ENCODE measurements at places on chromosomes 12 and 14.
A peak's percentile ranks its signal among the peaks of the same experiment; 100 is the strongest.

GRCh38 chr14:69432364-69432763 lies 33.9 kb downstream of the SLC39A9 start:
- no peak for DNase-seq

DNA sequence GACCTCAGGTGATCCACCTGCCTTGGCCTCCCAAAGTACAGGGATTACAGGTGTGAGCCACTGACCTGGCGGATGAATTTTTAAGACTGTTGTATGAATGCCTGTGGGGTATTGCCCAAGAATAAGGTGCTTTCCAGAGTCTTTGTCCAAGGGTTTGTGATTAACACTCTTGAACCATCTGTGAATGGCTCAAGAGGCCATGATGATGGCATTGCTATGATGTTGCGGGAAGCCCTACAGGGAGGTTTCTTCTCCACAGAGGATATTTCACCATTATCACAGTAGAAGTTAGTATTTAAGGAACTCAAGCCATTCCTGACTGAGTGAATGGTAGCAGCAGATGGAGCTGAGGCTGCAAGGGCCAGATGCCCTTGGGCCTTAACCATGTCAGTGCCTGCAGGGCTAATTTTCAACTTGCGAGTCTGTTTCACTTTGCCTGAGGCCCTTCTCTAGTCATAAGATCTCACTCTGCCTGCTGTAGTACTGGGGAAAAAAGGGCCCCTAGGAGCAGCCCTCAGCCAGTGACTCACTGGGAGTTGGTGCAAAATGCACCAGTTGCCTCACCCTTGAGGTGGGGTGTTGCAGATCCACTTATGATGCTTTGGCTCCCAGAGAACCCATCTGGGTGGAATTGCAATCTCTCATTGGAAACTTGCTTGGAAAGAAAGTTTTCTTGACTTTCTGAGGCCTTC lies 108.6 kb upstream of the FLRT2 start:
- DNase-seq: no peak

GRCh38 chr12:105899589-105899988 lies 239.2 kb downstream of the NUAK1 start:
- DNase-seq: no peak

DNA sequence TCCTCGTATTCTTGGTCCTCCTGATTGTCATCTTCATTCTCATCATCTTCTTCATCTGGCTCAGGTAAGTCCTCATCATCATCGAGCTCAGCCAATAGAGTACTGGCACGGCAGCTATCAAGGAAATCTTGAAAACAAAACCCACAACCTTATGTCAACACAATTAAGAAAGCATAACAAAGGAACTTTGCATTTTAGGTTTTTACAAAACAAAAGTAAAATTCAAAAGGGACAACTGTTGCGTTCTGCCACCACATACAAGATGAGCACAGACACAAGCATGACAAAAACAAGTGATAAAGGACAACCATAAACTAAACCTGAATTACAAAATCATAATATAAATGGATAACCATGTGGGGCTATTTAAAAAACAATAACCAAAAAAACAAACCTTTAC lies 84.7 kb downstream of the HECTD1 start:
- no peak for DNase-seq

DNA sequence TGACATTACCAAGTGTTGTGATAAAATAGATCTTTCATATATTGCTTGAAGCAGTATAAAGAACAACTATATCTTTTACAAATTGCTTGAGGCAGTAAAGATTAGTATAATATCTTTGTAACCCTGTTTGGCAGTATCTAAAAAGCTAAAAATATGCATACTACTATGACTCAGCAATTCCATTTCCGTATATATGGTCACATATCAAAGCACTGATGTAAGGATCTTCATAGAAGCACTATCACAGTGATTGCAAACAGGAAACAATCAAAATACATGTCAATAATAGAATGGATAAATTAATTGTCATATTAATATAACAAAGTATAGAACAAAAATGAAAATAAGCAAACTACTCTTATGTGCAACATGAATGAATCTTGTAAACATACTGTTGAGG lies 158.4 kb upstream of the IGF1 start:
- DNase-seq: no peak

GRCh38 chr12:23618718-23619117 lies 330.8 kb downstream of the SOX5 start:
- DNase-seq: no peak

- peak; percentile 16 for DNase-seq
Measured at GRCh38 chr14:68285421-68286179, 466.0 kb downstream of the RAD51B start.

GRCh38 chr12:103301642-103302591 lies 193.9 kb downstream of the C12orf42 start:
- DNase-seq: no peak

- no peak for DNase-seq
Measured at GRCh38 chr14:37098132-37098531, 74.3 kb downstream of the SLC25A21 start.

GRCh38 chr12:3204143-3204542 lies 127.0 kb downstream of the TSPAN9 start:
- no peak for DNase-seq

GRCh38 chr12:125185740-125186470 lies 120.7 kb downstream of the AACS start:
- no peak for DNase-seq

DNA sequence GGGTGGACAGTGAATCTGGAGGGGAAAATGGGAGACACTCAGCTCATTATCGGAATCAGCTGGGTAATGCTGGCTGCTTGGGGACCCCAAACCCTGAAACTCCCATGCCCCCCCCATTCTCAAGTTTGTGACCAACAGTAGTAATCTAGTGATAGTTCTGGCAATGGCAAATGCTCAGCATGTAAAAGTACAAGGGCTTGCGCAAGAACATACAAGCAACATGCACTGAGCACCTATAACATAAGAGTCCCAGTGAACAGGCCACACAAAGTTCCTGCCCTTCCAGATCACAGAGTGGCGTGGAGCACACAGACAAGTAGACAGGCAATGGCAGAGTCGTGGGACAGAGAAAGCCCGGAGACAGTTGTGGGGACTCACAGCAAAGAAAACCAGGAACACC lies 407.9 kb downstream of the MED13L start:
- DNase-seq: no peak

GRCh38 chr12:85273381-85274314 lies 6.4 kb upstream of the ALX1 start:
- no peak for DNase-seq

DNA sequence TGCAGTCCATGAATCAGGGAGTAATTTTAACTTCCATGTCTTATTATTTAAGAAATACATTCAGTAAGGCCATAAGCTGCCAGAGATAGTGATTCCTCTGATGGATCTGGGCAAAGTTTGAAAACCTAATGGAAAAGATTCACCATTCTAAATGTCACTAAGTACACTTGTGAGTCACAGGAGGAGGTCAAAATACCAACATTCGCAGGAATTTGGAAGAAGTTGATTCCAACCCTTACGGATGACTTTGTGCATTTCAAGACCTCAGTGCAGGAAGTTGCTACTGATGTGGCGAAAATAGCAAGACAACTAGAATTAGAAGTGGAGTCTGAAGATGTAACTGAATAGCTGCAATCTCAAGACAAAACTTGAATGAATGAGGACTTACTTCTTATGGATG lies 69.8 kb downstream of the OSBPL8 start:
- no peak for DNase-seq

DNA sequence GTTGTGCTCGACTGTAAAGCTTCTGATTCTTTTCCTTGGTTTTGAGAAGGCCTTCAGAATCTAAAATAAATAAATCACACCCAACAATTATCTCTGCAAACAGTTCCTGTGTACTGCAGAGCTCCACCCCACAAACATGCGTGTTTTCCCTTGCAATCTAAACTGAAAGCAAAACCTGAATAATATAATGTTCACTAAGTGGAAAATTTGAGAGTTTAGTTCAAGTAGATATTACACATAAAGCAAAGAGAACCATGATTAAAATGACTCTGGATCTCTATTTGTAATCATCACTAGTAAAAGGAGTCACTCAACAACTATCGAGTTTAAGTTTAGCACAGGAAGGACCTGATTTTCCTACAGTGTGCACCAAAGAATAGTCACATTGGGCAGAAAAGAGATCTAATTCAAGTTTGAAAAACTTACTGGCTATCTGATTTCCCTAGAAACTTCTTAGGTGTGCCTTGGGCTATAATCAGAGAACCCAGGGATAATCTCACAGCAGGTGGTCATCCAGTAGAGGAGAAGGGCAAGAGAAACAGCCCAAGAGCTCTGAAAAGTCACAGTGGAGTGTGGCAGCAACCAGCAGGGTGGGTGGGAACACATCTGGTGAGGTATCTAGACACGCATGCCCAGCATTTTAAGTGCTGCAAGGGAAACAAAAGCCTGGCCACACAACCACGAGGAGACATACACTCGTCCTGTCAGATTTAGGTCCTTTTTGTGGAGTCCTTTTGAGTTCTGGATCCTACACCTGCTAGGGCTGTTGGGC lies 25.4 kb downstream of the ATG14 start:
- DNase-seq: no peak

Data from activated CD8-positive, alpha-beta memory T cell treated with anti-CD3 and anti-CD28 coated beads for 1 hour (primary cell).